ENCODE measurements at places on chromosomes 3 and 15. TPM values are rescaled to one million over a fixed set of nuclear protein-coding genes. Genes with fewer than 3 reads are reported as not detected.

The MAGEL2 gene
- total RNA-seq: 0.04 TPM

The PPARG gene
- total RNA-seq: 3.6 TPM

The UBAP1L gene
- total RNA-seq: 1.3 TPM

The TFDP2 gene
- total RNA-seq: 36.5 TPM

The PPP2R3A gene
- total RNA-seq: 134 TPM

The LRRC2 gene
- total RNA-seq: 95.7 TPM

The ESYT3 gene
- 2.6 TPM for total RNA-seq

The GPR176 gene
- total RNA-seq: 1.0 TPM
